ENCODE measurements at places on chromosomes 13 and 19.

DNA sequence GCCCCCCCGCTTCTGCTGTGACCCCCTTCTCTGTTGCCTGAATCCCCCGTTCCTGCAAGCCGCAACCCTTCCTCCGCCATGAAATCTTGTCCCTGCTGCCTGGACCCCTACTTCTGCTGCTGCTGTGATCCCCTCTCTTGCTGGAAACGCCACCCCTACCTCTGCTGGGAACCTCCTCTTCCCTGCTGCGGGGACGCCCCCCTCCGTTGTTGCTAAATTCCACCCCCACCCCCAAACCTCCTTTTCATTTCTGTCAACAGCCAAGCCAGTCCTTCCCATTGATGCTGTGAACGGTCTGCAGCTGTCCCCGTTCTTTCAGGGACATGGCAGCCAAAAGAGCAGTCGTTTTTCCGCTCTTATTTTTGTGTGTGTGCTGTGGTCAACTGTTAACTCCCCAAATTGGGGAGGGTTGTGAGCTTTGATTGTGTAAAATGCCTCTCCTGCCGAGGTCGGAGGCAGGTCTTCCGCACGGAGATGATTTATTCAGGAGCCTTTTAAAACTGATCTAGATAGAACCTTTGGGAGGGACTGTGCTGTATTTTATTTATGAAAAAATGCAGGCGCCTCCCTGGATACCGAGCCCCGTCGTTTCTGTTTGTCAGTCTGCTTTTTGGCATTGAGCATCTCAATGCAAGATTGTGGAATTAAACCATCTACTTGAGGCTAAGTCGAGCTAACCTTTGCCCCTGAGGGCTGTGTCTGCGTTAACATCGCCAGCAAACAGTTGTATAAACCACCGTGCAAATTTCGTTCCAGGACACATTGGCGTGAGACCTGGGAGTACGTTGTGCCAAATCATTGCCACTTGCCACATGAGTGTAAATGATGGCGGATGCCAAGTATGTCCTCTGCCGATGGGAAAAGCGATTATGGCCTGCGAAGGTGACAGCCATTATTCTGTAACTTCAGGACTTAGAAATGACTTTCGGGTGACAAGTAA lies 27.9 kb upstream of the NDUFS7 start:
- DNase-seq: peak; percentile 13

GRCh38 chr19:57350877-57351805 lies at the start of gene ZNF304:
TSS of gene ZNF304 (plus strand) at chr19:57351271. CDS start at chr19:57351665, 394 bp downstream.
- DNase-seq: peak; percentile 94

- no peak for DNase-seq
Measured at GRCh38 chr13:51970349-51970748, 40.9 kb downstream of the ATP7B start.

- DNase-seq: no peak
Measured at GRCh38 chr13:22387899-22388298, 717.0 kb downstream of the FGF9 start.

GRCh38 chr13:20369886-20370361 lies 137.8 kb upstream of the GJB6 start:
- peak; percentile 70 for DNase-seq

- DNase-seq: no peak
Measured at GRCh38 chr13:19890030-19890429, 26.6 kb upstream of the ZMYM5 start.

- no peak for DNase-seq
Measured at GRCh38 chr19:55559684-55560083, 14.3 kb upstream of the SBK3 start.

GRCh38 chr13:43815204-43815603 lies 28.4 kb upstream of the ENOX1 start:
- DNase-seq: no peak

GRCh38 chr13:90201676-90202460 lies 1145.6 kb upstream of the MIR17HG start:
- DNase-seq: no peak

All from activated CD4-positive, alpha-beta T cell treated with anti-CD3 and anti-CD28 coated beads, Interleukin-10, Interleukin-2, amounts not matched to agents 100 ng/mL and 50 ng/mL, durations not matched to agents 16 hours and 8 hours (primary cell).